Sigmoid colon (tissue), 7 donors: ENCODE measurements at places on chromosomes 13 and 19. TPM values are rescaled to one million over a fixed set of nuclear protein-coding genes. Genes with fewer than 3 reads are reported as not detected.

- DNase-seq, result no peak
These were observed 310.3 kb downstream of the KLF5 start for GRCh38 chr13:73369095-73369494.

DNA sequence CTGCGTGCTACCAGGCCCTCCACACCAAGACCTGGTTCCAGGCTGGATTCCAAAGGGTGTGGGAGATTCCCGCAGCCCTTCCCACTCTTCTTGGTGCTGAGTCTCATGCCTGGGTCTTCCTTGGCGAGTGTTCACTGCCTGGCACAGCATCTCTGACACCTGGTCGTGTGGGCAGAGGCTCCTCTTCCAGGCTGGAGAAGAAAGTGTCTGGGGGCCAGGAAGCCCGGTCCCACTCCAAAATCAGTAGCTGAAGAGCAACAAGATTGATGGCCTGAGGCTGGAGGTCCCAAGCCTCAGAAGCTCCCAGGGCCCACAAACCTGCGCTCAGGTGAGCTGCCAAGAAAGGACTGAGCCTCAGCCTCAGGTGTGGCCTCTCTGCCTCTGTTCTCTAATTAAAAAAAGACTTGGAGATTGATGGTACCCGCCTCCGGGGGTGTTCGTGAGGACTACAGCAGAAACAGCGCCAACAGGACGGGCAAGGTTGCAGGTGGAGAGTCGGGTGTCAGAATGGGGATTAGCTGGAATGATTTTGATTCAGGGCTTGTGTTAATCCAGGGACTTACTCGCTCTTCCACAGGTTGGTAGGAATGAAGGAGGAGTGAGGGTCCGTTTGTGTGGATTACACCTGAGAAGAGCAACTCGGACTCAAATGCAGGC, 217.5 kb downstream of the TEX29 start:
- no peak for DNase-seq

DNA sequence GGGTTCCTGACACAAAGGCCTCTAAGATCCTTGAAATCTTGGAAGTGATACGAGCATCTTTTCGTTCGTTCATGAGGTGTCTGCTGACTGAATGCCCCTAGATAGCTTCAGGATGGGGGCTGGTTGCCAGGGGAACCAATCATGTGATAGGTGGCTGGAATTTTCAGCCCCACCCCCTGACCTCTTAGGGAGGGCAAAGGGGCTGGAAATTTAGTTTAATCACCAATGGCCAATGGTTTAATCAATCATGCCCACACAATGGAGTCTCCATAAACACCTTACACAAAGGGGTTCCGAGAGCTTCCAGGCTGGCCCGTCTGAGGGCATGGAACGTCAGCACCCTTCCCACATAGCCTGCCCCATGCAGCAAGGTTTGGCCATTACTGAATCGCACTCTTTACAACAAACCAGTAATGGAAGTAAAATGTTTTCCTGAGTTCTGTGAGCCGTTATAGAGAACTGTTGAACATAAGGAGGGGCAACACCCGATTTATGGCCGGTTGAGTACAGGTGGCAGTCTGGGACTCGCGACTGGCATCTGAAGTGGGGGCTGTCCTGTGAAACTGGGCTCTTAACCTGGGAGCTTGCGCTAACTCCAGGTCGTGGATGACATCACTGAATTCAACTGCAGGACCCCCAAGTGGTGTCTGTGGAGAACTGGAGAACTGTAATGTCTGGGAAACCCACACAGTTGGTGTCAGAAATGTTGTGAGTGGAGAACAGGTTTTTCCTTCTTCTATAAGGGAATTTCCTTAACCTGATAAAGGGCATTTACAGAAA, 25.6 kb downstream of the MLLT1 start:
- no peak for DNase-seq

GRCh38 chr13:18951412-18951811, 230.2 kb downstream of the TUBA3C start:
- no peak for DNase-seq

GRCh38 chr19:18494267-18494607, 27.6 kb downstream of the ELL start:
- DNase-seq, result no peak

DNA sequence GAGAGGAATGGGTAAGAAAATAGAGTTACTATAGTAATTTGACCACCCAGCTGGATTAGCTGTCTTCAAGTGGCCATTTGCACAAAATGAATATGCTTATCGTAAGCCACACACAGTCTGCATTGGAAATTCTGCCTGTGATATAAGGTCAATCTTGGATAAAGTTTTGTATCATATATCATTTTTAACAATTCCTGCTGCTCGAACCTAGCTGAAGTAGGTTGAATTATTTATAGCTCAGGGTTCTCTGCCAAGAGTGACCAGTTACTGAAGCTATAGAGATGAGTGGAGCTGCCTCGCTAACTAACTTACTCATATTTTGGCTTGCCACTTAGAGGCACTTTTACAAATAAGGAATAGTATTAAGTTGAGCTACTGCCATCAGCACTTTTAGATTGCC, 220.9 kb downstream of the RGCC start:
- no peak for DNase-seq

Gene UPK1A
- total RNA-seq, result not detected

Gene C5AR2
- total RNA-seq, result 1.8 TPM

- DNase-seq, result no peak
These were observed 802.2 kb upstream of the MIR17HG start for GRCh38 chr13:90545070-90545840.
